ENCODE measurements at places on chromosomes 5 and 9. TPM values are rescaled to one million over a fixed set of nuclear protein-coding genes. Genes with fewer than 3 reads are reported as not detected.

DNA sequence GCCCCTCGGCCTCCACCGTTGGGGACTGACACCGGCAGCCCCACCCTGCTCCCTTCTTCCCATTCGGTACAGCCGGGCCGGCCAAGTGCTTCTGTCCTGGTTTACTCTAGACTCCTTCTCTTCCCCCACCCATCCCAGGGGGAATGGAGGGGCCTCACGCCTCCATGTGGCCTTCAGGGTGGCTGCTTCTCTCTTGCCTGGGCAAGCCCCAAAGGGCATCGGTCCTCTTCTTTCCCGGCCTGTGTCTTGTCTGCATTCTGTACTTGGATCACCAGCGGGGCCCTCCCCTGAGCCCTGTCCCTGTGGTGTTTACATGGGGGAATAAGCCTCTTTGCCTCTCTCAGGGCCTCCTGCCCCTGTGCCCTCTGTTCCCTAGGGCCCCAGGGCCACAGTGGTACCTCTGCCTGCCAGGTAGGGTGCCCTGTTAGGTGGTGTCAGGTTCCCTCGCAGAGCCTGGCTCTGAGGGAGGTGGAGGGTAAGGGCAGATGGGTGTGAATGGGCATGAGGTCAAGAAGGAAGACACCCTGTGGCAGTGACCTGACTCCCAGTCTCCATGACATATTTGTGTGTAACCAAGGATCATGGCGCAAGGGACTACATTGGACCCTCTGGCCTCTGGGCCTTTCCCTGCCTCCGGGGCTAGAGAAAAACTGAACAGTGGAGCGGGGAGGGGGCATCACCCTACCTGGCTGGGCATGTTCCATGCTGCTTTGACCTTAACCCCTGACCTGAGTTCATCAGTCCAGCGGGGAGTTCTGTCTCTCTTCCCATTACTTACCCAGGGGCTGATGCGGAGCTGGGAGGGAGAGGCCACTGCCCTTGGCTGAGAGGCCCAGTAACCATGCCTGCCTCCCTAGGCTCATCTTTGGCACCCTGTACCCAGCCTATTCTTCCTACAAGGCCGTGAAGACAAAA, 1.6 kb downstream of the REEP2 start:
- DNase-seq, result no peak

SLC6A3 gene
- polyA plus RNA-seq, result 0.64 TPM

- DNase-seq, result no peak
Measured at GRCh38 chr9:29613773-29614172, 2040.5 kb upstream of the C9orf72 start.

GRCh38 chr9:107484117-107484723, 5.3 kb downstream of the KLF4 start:
- DNase-seq, result no peak

GRCh38 chr9:8648271-8648845, 848.8 kb upstream of the DMAC1 start:
- DNase-seq, result no peak

DNA sequence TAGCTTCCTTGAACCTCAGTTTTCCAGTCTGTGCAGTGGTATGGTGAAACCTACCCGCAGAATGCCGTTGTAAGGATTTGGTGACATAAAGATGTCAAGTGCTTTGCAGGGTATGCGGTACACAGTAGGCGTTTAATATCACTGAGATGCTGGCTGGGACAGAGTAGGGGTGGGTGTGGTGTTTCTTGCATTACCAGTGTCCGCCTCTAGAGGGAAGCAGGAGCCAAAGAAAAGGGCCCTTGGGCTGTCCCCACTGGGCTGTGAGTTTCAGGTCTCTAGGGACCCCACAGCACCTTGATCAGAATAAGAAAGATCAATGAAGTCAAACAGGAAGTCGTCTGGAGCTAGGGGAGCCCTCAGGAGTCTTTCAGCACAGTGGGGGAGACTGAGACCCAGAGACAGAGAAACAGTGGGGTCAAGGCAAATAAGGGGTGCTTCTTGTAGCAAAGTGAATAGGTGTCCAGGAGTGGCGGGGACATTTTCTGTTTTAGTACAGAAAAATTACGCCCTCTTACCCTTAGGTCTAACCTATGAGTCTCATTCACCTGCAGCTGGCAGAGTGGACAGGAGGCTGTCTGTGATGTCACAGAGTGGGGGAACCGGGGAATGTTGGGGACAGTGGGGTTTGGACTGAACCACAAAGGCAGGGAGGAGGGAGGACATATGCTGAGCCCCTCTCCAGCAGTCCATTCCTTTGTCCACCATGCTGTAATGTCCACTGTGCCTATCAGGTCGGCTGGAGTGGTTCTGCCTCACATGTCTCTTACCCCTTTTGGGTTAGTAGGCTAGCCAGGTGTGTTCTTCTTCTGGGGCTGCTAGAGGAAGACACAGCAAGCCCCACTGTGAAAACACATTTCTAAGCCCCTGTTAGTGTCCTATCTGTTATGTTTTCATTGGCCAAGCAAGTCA, 4.7 kb upstream of the TEX53 start:
- DNase-seq, result no peak

IL3 gene
- polyA plus RNA-seq, result not detected

CTSV gene
- 1.9 TPM for polyA plus RNA-seq

- no peak for DNase-seq
Measured at GRCh38 chr5:35194635-35195471, 35.4 kb downstream of the PRLR start.

DNA sequence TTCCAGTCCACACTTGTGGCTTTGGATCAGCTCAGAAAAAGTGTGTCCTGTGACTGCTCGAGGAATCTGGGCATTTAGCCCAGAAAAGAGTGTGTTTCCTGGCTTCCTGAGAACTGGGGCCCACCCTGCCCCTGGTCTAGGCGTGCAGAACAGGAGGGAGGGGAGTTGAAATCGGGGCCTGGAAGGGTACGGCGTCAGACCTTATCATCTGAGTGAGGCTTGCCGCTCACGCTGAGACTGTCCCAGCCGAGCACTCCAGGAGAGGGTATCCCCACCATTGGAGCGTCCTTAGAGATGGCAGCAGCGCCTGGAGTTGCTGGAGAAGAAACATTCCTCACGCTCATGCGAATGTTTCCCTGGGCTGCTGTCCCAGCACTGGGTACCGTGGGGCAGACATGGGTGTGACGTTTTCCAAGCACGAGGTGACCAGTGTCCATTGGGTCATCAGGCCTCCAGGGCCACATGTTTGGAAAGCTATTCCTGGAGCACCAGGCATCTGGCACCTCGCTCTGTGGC, 22.5 kb downstream of the NEK6 start:
- no peak for DNase-seq

DNA sequence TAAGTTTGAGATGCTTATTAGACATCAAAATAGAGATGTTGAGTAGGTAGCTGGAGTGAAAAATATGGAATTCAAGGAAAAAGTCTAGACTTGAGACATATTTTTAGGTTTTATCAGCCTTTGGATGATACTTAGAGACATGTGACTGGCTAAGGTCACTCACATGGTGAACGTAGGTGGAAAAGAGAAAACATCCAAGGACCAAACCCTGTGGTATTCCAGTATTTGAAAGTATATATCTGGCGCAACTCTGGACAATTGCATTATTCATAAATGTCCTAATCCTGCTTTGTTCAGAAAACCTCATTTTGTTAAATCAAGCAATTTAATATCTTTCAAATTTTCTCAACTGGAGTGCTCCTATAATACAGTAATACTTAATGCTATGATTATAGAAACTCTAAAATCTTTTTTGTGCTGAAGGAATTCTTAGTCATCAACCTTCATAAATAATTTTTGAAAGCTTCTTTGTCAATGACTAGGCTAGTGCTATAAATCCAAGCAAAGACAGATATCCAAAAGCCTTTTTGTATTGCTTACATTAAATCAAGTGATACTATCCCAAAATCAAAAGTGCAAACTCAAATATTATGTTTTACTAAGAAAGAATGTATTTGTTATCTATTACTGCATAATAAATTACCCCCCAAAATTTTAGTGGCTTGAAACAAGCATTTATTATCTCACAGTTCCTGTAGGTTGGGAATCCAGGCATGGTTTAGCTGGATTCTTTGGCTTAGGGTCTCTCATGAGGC, 452.0 kb downstream of the ENC1 start:
- DNase-seq, result no peak
